HCT116 (cell line): ENCODE measurements at places on chromosomes 2 and 18. TPM values are rescaled to one million over a fixed set of nuclear protein-coding genes. Genes with fewer than 3 reads are reported as not detected.

The ANTXR1 gene
- 25.7 TPM for total RNA-seq

The PPP1R1C gene
- total RNA-seq: 17.8 TPM

The CROCC2 gene
- not detected for total RNA-seq

The ZEB2 gene
- 0.81 TPM for total RNA-seq

The LAMA1 gene
- total RNA-seq: 0.05 TPM

The LOXHD1 gene
- not detected for total RNA-seq

The PRKAG3 gene
- not detected for total RNA-seq

The ANKRD62 gene
- 0.34 TPM for total RNA-seq

The PTPRN gene
- not detected for total RNA-seq

The CHST9 gene
- not detected for total RNA-seq

The IL36G gene
- total RNA-seq: not detected

The VWA3B gene
- total RNA-seq: 0.47 TPM

The SERPINB4 gene
- total RNA-seq: not detected

The MRO gene
- 0.84 TPM for total RNA-seq

The EVA1A gene
- total RNA-seq: 2.8 TPM

The C2orf42 gene
- total RNA-seq: 17.4 TPM

The ORC2 gene
- total RNA-seq: 51.9 TPM

The SCN7A gene
- total RNA-seq: 0.07 TPM

The ANKZF1 gene
- 64.7 TPM for total RNA-seq

The ASAP2 gene
- 16.5 TPM for total RNA-seq

The EPB41L3 gene
- total RNA-seq: 0.34 TPM
